ENCODE measurements at places on chromosomes 11 and 22. TPM values are rescaled to one million over a fixed set of nuclear protein-coding genes. Genes with fewer than 3 reads are reported as not detected.

The KDM4D gene
- 2.1 TPM for total RNA-seq

The ANAPC15 gene
- 14.7 TPM for total RNA-seq

The NFAM1 gene
- total RNA-seq: not detected

The GLYAT gene
- total RNA-seq: not detected

The PRRG4 gene
- not detected for total RNA-seq

The XKR3 gene
- total RNA-seq: not detected

The VWCE gene
- total RNA-seq: 2.6 TPM

The NAALAD2 gene
- 1.7 TPM for total RNA-seq

The YPEL1 gene
- 4.1 TPM for total RNA-seq

The TEX54 gene
- not detected for total RNA-seq

The GLB1L2 gene
- total RNA-seq: 0.13 TPM

The DRD2 gene
- 0.52 TPM for total RNA-seq

The UNC93B1 gene
- total RNA-seq: 26.2 TPM

The CLMP gene
- 130 TPM for total RNA-seq

The CARS1 gene
- total RNA-seq: 48.4 TPM

The P4HA3 gene
- 95.3 TPM for total RNA-seq

The MUC6 gene
- not detected for total RNA-seq

The APOL4 gene
- total RNA-seq: 0.24 TPM

The PANX1 gene
- 82.7 TPM for total RNA-seq

The SMC1B gene
- not detected for total RNA-seq

The PHF21B gene
- total RNA-seq: not detected

The PHLDB1 gene
- 114 TPM for total RNA-seq

The PNPLA5 gene
- not detected for total RNA-seq

The MISFA gene
- total RNA-seq: not detected

The BATF2 gene
- 1.8 TPM for total RNA-seq

The CCDC157 gene
- total RNA-seq: 2.2 TPM

The CCDC116 gene
- 0.16 TPM for total RNA-seq

The THRSP gene
- total RNA-seq: not detected

The GGTLC3 gene
- not detected for total RNA-seq

The WT1 gene
- total RNA-seq: 8.5 TPM

The CHKB gene
- 29.1 TPM for total RNA-seq

The SPTBN2 gene
- total RNA-seq: 0.88 TPM

The CRYBB3 gene
- not detected for total RNA-seq

The LRRC75B gene
- 11.7 TPM for total RNA-seq

The ME3 gene
- 3.7 TPM for total RNA-seq

The MOGAT2 gene
- not detected for total RNA-seq

The APBB1 gene
- total RNA-seq: 41.1 TPM

The SLC6A5 gene
- total RNA-seq: not detected

The ACCS gene
- 3.2 TPM for total RNA-seq

The FADS2 gene
- 143 TPM for total RNA-seq

The KRTAP5-10 gene
- not detected for total RNA-seq

The BTBD18 gene
- not detected for total RNA-seq

The TMEM121B gene
- total RNA-seq: 1.6 TPM

The RFPL3 gene
- total RNA-seq: not detected

The APOA1 gene
- total RNA-seq: 0.32 TPM

The NCAM1 gene
- 11.4 TPM for total RNA-seq

The PLAAT2 gene
- not detected for total RNA-seq

The GDPD4 gene
- total RNA-seq: not detected

The CNIH2 gene
- total RNA-seq: 1.1 TPM

The MGAT3 gene
- 2.1 TPM for total RNA-seq

The CELSR1 gene
- 5.2 TPM for total RNA-seq

The OR2D2 gene
- 0.32 TPM for total RNA-seq

The OLFML1 gene
- 0.39 TPM for total RNA-seq

The OR8A1 gene
- total RNA-seq: not detected

The MYBPC3 gene
- total RNA-seq: not detected

The HTATIP2 gene
- total RNA-seq: 45.9 TPM

The RFPL1 gene
- not detected for total RNA-seq

The P2RX6 gene
- total RNA-seq: 2.1 TPM

The GAL gene
- total RNA-seq: 31.7 TPM

Measured in epithelial cell of alveolus of lung (primary cell).